ENCODE measurements at places on chromosomes 3 and 15.

- DNase-seq, result no peak
Observed at GRCh38 chr3:11661052-11661656, 17.4 kb upstream of the VGLL4 start.

DNA sequence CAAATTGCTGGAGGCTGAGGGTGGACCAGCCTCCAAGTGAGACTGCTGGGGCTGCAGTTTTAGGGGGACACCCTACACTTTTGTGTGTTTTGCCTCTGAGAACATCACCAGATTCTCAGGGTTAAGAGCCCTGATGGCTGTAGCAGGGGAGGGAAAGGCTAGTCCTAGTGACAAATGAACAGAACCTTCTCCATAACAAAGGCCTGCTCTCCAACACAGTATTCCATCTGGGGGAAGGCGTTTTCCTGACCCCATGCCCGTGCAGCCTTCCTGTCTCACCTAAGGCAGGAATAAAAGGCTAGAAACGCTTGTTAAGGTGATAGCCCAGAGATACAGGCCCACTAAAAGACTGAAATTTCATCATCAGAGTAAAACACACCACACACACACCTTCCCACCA is 50.2 kb upstream of the NSMCE3 start:
- DNase-seq, result no peak

GRCh38 chr15:70936326-70936725 is 43.7 kb downstream of the LRRC49 start:
- no peak for DNase-seq

DNA sequence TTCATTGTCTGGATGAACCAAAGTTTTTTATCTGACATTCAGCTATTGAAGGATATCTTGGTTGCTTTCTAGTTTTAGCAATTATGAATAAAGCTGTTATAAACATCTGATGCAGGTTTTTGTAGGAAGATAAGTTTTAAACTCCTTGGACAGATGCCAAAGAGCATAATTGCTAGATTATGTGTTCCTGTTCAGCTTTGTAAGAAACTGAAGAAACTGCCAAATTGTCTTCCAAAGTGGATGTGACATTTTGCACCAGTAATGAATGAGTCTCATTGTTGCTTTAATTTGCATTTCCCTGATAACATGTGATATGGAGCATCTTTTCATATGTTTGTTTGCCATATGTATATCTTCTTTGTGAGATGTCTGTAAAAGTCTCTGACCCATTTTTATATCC is 239.9 kb upstream of the TTC14 start:
- no peak for DNase-seq

GRCh38 chr15:25185156-25185710 is 230.4 kb downstream of the SNRPN start:
- no peak for DNase-seq

GRCh38 chr3:125515421-125515820 is 4.6 kb downstream of the SNX4 start:
- no peak for DNase-seq

GRCh38 chr15:57533448-57533799 is 58.3 kb upstream of the MYZAP start:
- DNase-seq, result no peak

- no peak for DNase-seq
Observed at GRCh38 chr3:24389108-24390090, 105.3 kb downstream of the THRB start.

DNA sequence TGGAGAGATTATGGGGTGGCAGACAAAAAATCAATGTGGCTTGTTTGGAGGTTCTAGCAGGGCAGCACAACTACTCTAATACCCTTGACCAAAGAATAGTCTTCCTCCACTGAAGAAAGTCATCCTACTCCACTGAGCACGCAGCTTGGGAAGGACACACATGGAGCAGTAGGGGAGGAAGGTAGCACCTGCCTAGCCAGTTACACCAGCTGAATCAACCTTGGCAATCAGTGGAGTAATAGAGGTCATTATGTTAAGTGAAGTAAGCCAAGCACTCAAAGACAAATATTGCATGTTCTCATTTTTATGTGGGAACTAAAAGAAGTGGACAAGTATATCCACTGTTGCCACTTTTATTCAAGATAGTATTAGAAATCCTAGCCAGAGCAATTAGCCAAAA is 555.8 kb upstream of the ALCAM start:
- no peak for DNase-seq

- no peak for DNase-seq
Observed at GRCh38 chr15:80240276-80240675, 11.7 kb downstream of the CTXND1 start.

- no peak for DNase-seq
Observed at GRCh38 chr3:145903472-145904013, 257.4 kb downstream of the PLOD2 start.

DNA sequence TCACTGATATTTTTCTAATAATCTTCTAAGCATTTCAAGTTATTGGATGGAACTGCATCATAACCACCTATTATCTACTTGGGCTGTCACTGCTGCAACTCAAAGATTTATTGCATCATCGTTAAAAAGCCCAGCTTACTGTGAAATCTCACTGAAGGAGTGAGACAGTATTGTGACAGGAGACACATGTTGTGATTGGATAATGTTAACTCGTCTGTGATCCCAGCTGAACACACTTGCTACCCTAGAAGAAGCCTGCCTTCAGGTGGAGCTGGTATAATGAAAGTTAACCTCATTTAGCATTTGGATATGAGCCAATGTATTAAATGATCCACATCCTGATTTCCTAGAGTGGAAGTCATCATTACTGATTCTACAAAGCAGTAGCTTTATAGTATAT is 138.1 kb downstream of the MAP2K5 start:
- no peak for DNase-seq

- no peak for DNase-seq
Observed at GRCh38 chr15:23687143-23687470, at the start of gene NDN. Gene NDN (minus strand): TSS chr15:23687305. CDS start chr15:23687217, 88 bp downstream.

DNA sequence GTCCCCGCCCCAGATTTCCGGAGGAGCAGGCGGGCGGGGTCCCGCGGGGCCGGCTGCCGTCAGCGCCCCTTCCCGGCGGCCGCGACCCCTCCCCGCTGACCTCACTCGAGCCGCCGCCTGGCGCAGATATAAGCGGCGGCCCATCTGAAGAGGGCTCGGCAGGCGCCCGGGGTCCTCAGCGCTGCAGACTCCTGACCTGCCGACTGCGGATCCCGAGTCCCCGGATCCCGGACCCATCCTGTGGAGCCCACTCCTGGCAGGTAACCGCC is at the start of gene TRH:
TRH (plus strand) TSS at position 157 of the 269 bp plus-strand sequence. CDS start 1,097 bp downstream, outside the sequence.
- no peak for DNase-seq

GRCh38 chr15:53875139-53875538 is 103.1 kb upstream of the UNC13C start:
- no peak for DNase-seq

GRCh38 chr3:197296545-197296944 is 1.9 kb downstream of the DLG1 start:
- DNase-seq, result no peak

DNA sequence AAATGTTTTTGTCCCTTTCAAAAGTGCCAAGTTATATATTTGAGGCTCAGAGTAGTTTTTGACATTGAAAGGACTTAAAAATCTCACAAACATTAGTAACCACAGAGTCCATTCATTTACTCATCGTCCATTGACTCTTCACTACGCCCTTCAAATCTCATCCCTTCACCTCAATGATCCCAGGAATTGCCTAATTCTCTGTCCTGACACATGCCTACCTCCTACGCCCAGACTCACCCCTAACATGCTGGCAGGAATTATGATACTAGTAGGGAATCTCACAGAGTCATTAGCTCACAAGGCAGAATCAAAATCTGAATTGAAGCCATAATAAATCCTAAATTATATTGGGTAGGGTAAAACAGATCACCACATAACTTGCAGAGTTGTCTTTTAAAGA is 410.1 kb downstream of the RAP2B start:
- no peak for DNase-seq

- no peak for DNase-seq
Observed at GRCh38 chr15:62607643-62608042, 434.9 kb upstream of the TPM1 start.

Measured in activated CD4-positive, alpha-beta T cell treated with anti-CD3 and anti-CD28 coated beads for 24 hours (primary cell).